Trophoblast cell (in vitro differentiated cells and primary cell): ENCODE measurements at places on chromosomes 3 and 15.
A peak's percentile ranks its signal among the peaks of the same experiment; 100 is the strongest.

DNA sequence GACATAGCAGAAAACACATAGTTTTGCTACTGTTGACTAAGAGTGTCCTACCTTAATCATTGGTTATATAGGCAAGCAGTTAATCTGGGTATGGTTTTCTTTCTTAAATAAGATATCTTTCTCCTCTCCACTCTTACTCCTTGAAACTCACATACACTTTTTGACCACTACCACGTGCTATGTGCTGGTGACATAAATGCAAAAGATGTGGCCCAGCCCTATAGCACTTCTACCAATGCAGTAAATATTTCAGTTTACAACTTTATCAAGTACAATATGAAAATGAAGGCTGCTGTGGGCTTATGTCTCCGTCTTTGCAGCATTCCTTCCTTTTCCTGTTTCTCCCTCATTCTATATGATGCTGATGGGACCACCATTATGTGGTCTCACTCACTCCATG lies 410.2 kb upstream of the CFAP20DC start:
- no peak overlapping the region for H3K4me3 ChIP-seq
- no peaks in the 10 kb centered on the region for H3K4me1 ChIP-seq
- H3K27me3 ChIP-seq = no peaks in the 10 kb centered on the region

GRCh38 chr3:195259154-195259474 lies 11.8 kb downstream of the XXYLT1 start:
- H3K36me3 ChIP-seq = no peaks in the 10 kb centered on the region
- peaks cover 5% of the 10 kb centered on the region for H3K4me1 ChIP-seq
- peak overlapping the region; percentile 62 for H3K27ac ChIP-seq
- no peak for DNase-seq
- no peak overlapping the region for H3K4me3 ChIP-seq

DNA sequence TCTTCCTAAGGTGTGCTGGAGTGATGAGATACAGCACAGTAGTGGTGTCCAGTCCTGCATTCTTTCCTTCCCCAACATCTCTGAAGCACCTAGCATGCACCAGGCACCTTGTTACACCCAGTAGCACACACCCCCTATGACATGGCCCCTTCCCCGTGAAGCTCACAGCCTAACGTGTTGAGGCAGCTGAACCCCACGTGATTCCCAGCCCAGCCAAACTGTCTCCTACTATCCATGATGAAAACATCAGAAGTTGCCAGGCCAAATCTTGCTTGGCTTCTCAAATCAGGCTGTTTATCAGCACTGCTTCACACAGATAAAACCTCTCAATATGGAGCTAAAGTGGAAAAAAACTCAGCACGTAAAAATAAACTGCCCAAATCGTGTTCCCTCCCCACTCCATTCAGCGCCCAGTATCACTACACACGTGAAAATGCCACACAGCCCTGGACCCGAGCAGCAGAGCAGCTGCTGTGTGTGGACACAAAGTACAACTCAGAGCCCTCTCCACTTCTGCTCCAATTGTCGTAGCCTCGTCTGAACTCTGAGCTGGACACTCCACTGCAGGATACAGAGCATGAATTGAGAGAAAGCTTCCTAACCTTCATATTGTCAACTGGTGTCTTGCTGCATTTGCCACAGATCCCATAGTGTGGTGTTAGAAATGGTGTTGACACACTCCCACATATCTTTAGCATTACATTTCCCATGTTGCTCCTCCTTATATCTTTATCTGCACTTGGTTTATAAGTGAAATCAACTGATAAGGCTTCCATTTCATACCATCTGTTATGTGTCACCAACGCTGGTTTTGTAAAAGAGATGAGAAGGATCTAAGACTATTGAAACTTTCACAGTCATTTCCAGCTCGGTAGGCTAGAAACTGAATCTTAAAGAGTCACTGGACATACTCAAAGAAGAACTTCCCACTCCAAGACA lies 279.8 kb downstream of the RORA start:
- H3K36me3 ChIP-seq = no peaks in the 10 kb centered on the region
- no peak overlapping the region for H3K27ac ChIP-seq
- H3K27me3 ChIP-seq = no peaks in the 10 kb centered on the region
- DNase-seq = no peak
- H3K4me1 ChIP-seq = no peaks in the 10 kb centered on the region

- DNase-seq = peak; percentile 69
- no peaks in the 10 kb centered on the region for H3K36me3 ChIP-seq
- no peak overlapping the region for H3K4me3 ChIP-seq
- no peaks in the 10 kb centered on the region for H3K4me1 ChIP-seq
Observed at GRCh38 chr3:152474585-152474984, 205.9 kb downstream of the MBNL1 start.

- H3K4me3 ChIP-seq = no peak overlapping the region
- DNase-seq = no peak
- H3K27me3 ChIP-seq = no peaks in the 10 kb centered on the region
- no peak overlapping the region for H3K27ac ChIP-seq
Observed at GRCh38 chr3:46298871-46299607, 54.9 kb upstream of the CCR2 start.

DNA sequence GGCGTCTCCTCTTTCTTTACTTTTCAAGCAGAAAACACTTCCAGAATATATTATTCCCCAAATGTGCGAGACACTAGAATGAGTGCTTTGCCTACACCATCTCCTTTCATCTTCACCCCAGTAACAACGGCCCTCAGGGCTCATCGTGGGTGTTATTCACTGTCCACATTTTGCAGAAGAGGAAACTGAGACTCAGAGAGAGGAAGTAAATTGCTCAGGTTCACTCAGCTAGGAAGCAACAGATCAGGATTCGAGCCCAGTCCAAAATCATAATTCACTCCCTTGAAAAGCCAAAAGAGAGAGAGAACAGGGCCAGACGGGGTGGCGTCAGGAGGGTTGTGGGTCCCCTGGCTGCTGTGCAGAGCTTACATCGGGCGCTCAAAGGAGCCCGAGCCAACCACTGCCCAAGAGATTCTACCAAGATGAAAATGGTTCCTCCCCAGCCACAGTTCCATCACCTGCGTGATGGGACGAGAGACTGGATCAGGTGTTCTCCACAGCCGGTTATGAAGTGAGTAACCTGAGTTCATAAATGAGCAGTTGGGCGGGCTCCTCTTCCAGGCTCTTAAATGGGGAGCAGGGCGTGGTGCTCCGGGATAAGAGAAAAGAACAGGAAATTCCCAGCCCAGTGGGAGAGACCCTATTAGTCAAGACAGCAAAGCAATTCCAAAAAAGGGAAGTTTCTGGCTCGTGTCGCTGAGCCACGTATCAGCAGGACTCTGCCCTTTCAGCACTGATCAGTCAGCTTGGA lies 48.6 kb upstream of the FLNB start:
- no peaks in the 10 kb centered on the region for H3K27me3 ChIP-seq
- peaks cover 14% of the 10 kb centered on the region for H3K4me1 ChIP-seq
- no peaks in the 10 kb centered on the region for H3K36me3 ChIP-seq

DNA sequence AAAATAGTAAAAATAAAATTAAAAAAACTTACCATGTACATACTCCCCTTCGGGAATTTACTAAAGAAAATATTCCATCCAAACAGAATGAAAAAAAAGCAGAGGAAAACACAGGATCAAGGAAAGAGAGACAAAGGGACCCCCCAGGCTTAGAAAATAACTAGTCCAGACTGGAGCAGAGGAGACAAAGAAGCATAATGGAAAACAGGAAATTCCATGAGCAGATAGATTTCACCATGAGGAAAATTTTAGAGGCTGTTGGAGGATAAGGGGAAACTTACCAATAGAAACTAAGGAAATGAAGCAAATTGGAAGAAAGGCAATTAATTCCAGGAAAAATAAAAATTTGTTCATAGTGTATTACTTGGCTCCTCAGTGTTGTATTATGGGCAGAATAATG lies 36.7 kb downstream of the SLC27A2 start:
- H3K4me1 ChIP-seq = peaks cover 2% of the 10 kb centered on the region
- H3K36me3 ChIP-seq = no peaks in the 10 kb centered on the region
- H3K27me3 ChIP-seq = no peaks in the 10 kb centered on the region
- no peak for DNase-seq
- no peak overlapping the region for H3K27ac ChIP-seq

- no peaks in the 10 kb centered on the region for H3K36me3 ChIP-seq
- H3K4me3 ChIP-seq = no peak overlapping the region
- no peaks in the 10 kb centered on the region for H3K27me3 ChIP-seq
Observed at GRCh38 chr3:32336113-32336498, 55.5 kb upstream of the CMTM7 start.

GRCh38 chr3:112349557-112349956 lies 16.6 kb downstream of the CD200 start:
- no peaks in the 10 kb centered on the region for H3K36me3 ChIP-seq
- no peak for DNase-seq
- no peak overlapping the region for H3K4me3 ChIP-seq
- no peaks in the 10 kb centered on the region for H3K27me3 ChIP-seq
- H3K27ac ChIP-seq = no peak overlapping the region
- no peaks in the 10 kb centered on the region for H3K4me1 ChIP-seq

DNA sequence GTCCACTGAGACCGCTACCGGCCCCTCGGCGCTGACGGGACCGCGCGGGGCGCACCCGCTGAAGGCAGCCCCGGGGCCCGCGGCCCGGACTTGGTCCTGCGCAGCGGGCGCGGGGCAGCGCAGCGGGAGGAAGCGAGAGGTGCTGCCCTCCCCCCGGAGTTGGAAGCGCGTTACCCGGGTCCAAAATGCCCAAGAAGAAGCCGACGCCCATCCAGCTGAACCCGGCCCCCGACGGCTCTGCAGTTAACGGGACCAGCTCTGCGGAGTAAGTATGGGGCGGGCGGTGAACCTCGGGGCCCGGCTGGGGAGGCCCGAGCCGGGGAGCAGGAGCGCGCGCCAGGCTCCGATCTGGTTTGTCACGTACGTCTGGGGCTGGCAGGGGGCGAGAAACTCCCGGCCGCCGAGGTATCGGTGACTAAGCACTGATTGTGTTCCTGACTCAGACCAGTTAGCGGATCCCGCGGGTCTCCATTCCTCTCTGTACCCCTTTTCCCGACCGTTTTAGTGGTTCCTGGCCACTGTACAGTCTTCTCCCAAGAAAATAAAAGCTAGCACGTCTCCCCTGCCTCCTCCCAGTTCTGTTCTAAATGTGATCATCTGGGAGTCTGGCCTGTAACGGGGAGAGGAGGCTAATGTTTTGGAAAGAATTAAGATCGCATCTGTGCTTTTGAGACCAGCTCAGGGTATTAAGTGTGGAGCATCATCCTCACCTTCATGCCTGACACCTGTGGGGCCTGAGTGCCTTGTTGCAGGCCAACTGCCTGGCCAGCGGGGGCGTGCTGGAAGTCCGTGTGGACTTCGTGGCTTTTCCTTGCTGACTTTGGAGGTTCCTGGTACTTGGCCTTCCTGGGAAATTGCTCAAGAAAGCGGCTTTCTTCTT lies 691 bp downstream of the MAP2K1 start:
- peak; percentile 47 for DNase-seq
- no peaks in the 10 kb centered on the region for H3K27me3 ChIP-seq
- H3K36me3 ChIP-seq = no peaks in the 10 kb centered on the region

DNA sequence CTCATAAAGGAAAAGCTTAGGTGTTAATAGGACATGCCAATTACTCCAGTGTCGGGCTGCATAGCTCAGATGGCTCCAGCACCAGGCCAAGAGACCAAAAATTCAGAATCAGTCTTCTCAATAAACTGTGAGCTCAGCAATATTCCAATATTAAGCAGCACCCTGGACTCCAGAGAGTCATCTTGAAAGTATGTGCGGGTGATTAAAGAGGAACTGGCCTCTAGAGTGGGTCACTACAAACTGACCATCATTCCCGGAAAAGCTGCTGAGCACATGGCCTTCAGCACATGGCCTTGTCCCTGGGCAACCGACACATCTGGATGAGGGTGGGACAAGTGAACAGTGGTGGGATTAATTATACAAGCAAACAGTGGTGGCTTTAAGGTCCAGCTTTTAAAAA lies 59.0 kb downstream of the MAGI1 start:
- DNase-seq = peak; percentile 43
- H3K36me3 ChIP-seq = no peaks in the 10 kb centered on the region
- no peaks in the 10 kb centered on the region for H3K4me1 ChIP-seq
- H3K27me3 ChIP-seq = no peaks in the 10 kb centered on the region
- no peak overlapping the region for H3K27ac ChIP-seq
- no peak overlapping the region for H3K4me3 ChIP-seq

- no peaks in the 10 kb centered on the region for H3K36me3 ChIP-seq
- H3K27me3 ChIP-seq = no peaks in the 10 kb centered on the region
- H3K4me3 ChIP-seq = peak overlapping the region; percentile 76
- DNase-seq = no peak
Observed at GRCh38 chr3:197737319-197737649, 580 bp upstream of the RUBCN start.

DNA sequence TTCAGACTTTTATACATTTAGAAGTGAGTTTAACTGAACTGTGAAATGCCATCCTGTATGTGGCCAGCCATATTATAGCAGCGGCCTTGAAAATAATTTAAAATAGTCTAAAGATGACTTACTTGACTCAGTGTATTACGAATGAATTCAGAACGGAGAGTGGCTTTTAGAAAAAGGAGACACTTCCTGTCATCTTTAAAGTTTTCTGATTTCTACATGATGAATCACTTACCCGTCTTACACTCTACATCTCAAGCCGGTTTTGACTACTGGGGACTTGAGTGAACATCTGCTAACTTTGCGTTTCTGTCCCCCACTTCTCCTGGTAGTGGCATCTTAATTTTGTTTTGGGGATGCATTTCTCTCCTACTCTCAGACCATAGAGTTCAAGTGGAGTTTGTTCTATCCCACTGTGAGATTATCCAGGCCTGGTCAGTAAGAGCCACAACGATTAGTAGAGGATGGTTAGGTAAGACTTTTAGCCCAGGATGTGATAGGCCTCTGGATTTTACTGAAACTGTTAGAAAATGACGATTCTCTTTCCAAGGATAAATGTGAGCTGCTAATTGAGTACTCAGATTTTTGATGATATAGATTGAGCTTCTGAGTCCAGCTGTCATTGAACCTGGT lies 175.4 kb upstream of the CADPS start:
- no peak overlapping the region for H3K27ac ChIP-seq
- H3K27me3 ChIP-seq = no peaks in the 10 kb centered on the region
- DNase-seq = no peak
- no peak overlapping the region for H3K4me3 ChIP-seq
- H3K36me3 ChIP-seq = no peaks in the 10 kb centered on the region

- H3K4me3 ChIP-seq = no peak overlapping the region
- no peak overlapping the region for H3K27ac ChIP-seq
- no peaks in the 10 kb centered on the region for H3K4me1 ChIP-seq
- no peak for DNase-seq
- H3K36me3 ChIP-seq = no peaks in the 10 kb centered on the region
Observed at GRCh38 chr3:108322352-108322751, 26.0 kb downstream of the HHLA2 start.

GRCh38 chr3:42593635-42594034 lies 3.0 kb downstream of the SS18L2 start:
- H3K27ac ChIP-seq = no peak overlapping the region
- H3K27me3 ChIP-seq = no peaks in the 10 kb centered on the region
- H3K36me3 ChIP-seq = peaks cover 2% of the 10 kb centered on the region
- H3K4me3 ChIP-seq = no peak overlapping the region
- no peak for DNase-seq
- peaks cover 11% of the 10 kb centered on the region for H3K4me1 ChIP-seq

DNA sequence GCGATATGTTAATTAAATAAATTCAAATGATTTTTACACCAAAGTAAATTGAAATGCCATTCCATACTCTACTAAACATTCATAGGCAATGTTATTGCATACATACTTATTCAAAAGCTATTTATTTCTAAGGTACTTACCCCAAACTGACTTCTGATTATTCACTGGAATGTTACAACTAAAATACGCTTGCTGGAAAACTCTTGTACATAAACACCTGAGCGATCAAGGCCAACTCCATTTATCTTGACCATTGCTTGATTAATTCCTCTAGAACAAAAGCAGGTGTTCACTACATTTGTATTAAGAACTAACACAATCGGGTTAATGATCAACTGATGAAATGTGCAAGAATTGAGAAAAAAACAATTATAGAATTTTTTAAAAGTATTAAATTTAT lies at the start of gene SERPINI2:
Gene SERPINI2 (minus strand): TSS at position 180 of the 400 bp plus-strand sequence. CDS start 2,208 bp downstream, outside the sequence.
- no peak within 1 kb of the TSS for H3K4me3 ChIP-seq
- no peaks in the 10 kb centered on the region for H3K36me3 ChIP-seq
- no peak within 1 kb of the TSS for H3K27ac ChIP-seq
